GM23338 (cell line): ENCODE measurements at places on chromosomes 4 and X. TPM values are rescaled to one million over a fixed set of nuclear protein-coding genes. Genes with fewer than 3 reads are reported as not detected.

- DNase-seq: no peak
Measured at GRCh38 chr4:106425576-106425975, 57.0 kb upstream of the GIMD1 start.

GRCh38 chr4:168472920-168473319 is 7.4 kb downstream of the DDX60L start:
- no peak for DNase-seq

CT45A10 gene
- polyA plus RNA-seq: not detected in 2 replicates

GPR78 gene
- polyA plus RNA-seq: 0.82 and 0.83 TPM in 2 replicates

SLC49A3 gene
- 1.1 and 1.3 TPM in 2 replicates for polyA plus RNA-seq

GRCh38 chr4:36226430-36227227 is 17.7 kb downstream of the ARAP2 start:
- no peak for DNase-seq

SLC4A4 gene
- polyA plus RNA-seq: 1.0 and 1.2 TPM in 2 replicates

PPP1R2C gene
- not detected in 2 replicates for polyA plus RNA-seq

DNA sequence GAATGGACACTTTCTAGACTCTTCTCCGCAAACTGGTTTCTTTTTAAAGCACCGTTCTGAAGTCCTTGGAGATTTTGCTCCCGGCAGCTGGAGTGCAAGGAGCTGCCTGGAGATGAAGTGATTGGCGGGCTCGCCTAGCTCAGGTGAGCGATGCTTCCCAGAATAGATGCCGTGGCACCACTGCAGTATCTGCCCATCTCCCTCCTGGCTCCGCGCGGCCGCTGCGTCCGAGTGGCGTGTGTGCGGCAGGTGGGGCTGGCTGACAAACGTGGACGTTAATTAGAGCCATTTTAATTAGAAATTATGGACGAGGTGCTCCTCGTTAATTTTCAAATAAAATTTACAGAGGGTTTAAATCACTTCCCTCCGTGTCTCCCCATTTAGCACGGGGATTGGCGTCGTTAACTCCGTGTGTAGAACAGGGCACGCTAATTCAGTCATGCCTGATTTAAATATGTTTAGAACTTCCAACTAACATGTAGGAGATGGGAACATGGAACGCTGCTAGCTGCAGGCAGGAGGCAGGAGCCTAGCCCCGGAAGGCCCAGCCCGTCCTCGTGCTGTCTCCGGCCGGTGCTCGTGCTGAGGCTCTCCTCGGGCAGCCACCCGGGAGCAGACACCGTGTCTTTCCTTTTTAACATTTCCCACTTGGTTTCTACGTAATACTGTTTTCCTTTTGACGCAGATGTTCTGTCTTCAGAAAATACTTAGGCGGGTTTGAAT is 11.6 kb downstream of the UVSSA start:
- DNase-seq: no peak

GRCh38 chrX:71000139-71000538 is 68.0 kb downstream of the SNX12 start:
- no peak for DNase-seq
